ENCODE measurements at places on chromosomes 16 and 17.

- no peak for DNase-seq
These were observed 157.3 kb downstream of the AATF start for GRCh38 chr17:37106049-37106448.

GRCh38 chr17:80264205-80265075 is 3.8 kb downstream of the RNF213 start:
- DNase-seq, result peak; percentile 54

GRCh38 chr16:1909561-1910231 is 8.5 kb downstream of the HS3ST6 start:
- no peak for DNase-seq

GRCh38 chr16:74169066-74169465 is 127.5 kb upstream of the PSMD7 start:
- no peak for DNase-seq

GRCh38 chr16:14004729-14005315 is 66.3 kb upstream of the MRTFB start:
- DNase-seq, result no peak

GRCh38 chr16:66900721-66901441 is 17.8 kb downstream of the CDH16 start:
- DNase-seq, result no peak

DNA sequence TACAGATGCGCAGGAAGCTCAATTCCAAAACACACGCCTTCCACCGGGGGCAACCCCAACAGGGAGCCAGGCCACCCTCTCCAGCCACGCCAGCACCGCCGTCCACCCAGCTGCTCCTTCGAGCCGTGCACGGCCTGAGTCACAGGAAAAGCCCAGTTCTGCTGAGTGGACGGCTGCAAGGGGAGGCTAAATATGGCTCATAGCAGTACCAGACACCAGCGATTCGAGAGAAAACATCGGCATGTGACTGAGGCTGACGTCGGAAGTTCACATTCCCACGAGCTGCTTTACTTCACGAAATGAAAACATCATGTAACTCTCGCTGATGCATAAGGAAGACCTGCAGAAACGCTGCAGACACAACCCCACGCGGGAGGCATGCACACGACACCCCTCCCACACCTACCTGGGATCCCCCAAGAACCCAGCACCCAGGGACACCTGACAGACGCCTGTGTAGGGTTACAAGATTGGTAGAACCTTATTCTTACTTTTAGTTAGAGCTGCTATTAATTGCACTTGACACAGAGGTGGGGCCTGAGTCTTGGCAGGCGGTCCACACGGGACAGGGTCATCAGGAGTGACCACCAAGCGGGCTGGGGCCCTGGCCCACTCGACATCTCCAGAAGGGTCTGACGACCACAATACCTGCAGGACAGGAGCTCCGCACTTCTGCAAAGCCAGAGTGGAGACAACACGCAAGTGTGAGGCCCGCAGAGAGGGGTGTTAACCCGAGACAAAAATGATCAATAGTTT is 116.8 kb downstream of the ANKRD11 start:
- DNase-seq, result no peak

GRCh38 chr16:48623304-48624016 is 13.5 kb upstream of the N4BP1 start:
- DNase-seq, result peak; percentile 74

DNA sequence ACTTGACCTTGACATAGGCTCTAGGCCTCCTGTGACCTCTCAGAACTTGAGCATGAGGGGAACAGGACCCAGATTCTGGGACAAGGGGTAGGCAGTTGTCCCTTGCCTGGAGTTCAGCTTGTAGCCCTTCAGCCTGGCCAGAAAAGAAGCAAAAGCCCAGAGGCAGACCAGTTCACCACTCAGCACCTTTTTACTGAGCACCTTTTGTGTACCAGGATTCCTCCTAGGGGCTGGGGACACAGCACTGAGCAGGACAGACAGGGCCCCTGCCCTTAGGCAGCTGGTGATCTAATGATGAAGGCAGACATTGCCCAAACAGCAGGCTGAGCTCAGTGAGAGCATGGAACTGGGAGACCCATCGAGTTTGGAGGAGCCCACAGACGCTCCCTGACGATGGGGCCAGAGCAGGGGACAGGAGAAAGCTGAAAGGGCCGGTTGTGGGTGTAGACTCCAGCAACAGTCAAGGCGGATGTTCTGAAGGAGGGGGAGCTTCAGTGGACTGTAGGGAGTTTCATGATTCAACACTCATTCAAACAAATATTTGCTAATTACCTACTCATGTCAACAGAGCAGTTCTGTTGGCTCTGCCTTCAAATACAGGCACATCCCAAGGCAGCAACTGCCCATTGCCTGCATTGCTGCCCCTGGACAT is 32.0 kb downstream of the SBK1 start:
- DNase-seq, result no peak

DNA sequence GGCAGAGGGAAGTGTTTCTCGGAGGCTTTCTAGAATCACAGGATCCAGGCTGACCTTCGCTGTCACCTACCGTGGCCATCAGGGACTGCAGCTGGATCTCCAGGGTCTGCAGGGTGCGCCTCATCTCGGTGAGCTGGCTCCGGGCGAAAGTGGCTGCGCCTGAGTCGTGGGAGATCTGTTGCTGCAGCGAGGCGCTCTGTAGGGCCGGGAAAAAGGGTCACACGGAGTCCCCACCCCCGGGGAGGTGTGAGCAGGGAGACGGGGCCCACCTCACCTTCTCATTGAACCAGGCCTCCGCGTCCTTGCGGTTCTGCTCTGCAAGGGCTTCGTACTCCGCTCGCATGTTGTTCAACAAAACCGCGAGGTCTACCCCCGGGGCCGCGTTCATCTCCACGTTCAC is 2.9 kb downstream of the KRT28 start:
- no peak for DNase-seq

Measured in stimulated activated CD8-positive, alpha-beta memory T cell treated with anti-CD3 and anti-CD28 coated beads, Interleukin-15, amount 100 ng/mL, for 48 hours (primary cell).